ENCODE measurements at places on chromosomes 16 and 17. TPM values are rescaled to one million over a fixed set of nuclear protein-coding genes. Genes with fewer than 3 reads are reported as not detected.

The CD19 gene
- polyA plus RNA-seq: 0.51 TPM

The GPRC5C gene
- polyA plus RNA-seq: 51.4 TPM

DNA sequence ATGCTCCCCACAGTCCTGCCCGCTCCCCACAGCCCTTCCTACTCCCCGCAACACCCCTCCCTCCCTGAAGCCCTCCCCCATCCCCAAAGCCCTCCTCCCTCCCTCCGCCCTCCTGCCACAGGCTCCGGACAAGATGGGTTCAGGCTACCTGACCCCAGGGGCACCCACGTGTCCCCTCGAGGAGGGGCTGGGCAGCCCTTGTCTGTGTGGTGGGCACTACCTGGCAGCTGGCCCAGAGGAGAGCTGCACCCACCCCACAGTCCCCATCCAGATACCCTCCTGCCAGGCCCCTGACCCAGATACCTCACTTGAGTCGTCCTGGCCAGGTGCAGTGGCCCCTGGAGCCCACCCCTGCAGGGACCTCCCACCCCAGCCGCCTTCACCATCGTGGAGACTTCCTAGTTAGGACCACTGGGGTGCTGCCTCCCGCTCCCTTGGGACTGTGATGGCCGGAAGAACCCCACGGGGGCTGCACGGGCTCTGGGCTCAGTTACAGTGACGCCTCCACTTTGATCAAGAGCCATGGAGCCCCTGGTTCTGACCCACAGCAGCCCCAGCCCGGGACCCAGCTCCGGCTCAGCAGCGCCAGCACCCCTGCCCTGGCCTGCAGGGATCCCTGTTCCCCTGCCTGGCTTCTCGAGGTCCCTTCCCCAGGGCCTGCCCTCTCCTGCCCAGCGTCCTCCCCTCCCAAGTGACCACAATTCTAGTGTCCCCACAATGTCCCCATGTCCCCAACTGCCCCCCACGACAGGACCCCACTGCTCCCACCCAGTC, 806 bp downstream of the PERCC1 start:
- DNase-seq: no peak

DNA sequence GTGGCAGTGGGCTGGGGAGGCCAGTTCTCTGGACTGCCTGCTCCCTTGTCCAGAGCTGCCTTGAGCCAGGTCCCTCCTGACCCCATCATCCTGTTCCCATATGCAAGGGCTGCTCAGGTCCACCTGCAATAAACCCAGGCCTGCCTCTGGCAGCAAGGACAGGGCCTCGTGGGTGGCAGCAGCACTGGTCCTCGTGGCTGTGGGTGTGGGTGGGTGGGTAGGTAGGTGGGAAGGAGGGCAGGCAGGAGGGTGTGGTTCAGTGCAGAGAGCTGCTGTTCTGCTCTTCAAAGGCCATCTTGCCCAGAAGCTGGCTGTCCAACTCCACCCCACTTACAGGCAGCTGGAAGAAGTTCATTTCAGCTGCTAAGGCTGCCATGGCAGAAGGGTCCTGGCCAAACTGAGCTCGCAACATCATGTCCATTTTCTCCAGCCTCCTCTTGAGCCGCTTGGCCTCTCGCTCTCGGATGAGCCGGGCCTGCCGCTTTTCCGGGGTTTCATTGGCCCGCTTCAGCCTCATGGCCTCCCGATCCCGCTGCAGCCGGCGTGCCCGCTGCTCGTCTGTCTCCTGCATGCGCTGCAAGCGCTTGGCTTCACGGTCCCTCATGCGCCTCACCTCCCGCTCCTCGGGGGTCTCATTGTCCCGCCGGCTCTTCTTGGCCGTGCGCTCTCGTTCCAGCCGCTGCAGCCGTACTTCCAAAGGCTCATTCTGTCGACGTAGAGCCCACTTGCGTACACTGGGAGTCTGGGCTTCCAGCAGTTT, 14.2 kb downstream of the ATXN1L start:
- no peak for DNase-seq

DNA sequence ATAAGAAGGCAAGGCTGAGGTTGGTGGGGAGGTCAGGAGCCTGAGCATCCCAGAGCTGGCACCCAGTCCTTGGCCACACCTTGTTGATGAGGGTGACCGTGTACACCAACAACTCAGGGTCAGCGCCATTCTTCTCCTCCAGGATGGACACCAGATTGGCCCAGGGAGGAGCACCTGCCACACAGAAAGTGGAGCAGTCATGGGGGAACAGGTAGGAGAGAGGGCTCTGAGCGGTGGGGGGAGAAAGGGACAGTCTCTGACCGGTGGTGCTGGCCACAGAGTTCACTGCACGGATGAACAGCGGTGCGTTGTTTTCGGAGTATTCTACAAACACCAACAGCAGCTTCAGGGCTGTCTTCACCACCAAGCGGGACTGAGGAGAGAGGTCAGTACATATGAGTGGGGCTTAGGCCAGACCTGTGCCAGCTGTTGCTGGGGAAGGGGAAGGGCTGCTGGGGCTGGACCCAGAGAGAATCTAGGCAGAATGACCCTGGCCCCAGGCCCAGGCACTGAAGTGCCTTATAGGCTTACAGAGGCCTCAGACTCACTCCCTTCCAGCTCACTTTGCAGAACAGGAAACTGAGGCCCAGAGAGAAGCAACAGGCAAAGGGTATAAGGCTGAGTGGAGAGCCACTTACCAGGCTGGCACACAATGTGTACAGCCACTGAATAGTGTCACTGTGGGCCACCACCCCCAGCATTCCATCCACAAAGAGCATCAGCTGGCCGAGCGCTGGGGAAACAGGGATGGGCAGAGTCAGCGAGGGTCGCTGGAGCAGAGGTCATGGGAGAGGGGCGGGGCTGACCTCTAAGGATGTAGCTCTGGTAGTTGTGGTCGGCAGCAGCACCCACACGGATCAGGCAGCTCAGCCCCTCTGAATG, 9.6 kb downstream of the FHOD1 start:
- no peak for DNase-seq

The NEURL4 gene
- polyA plus RNA-seq: 28.1 TPM

DNA sequence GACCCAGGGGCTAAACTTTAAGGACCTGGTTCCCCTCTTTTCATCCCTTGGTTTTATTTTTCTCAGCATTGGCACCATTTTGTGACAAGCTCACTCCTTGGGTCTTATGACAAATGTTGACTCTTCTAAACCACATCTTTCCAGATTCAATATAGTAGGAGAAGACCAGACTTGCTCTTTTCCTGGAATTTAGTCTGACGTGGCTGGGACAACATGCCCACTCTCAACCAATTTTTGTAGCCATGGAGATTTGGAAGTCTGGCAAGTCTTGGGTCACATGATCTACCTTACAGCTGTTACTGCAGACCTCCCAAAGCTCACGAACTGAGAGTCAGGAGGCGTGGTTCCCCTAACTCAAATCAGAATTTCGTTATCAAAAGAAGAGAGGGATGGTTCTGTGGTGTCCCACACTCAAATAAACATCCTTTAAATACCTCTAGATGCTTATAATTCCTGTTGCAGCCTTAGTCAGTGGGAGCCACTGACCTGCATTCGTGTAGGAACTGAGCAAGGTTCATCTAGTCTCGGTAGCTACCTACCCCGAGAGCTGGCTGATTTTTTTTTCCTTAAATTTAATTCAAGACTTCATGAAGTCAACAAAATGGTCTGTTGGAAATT, 683.5 kb downstream of the MAF start:
- DNase-seq: peak; percentile 27

The PYY gene
- polyA plus RNA-seq: 0.17 TPM

GRCh38 chr16:58820411-58820810, 86.3 kb upstream of the GOT2 start:
- DNase-seq: no peak

The PDILT gene
- not detected for polyA plus RNA-seq

DNA sequence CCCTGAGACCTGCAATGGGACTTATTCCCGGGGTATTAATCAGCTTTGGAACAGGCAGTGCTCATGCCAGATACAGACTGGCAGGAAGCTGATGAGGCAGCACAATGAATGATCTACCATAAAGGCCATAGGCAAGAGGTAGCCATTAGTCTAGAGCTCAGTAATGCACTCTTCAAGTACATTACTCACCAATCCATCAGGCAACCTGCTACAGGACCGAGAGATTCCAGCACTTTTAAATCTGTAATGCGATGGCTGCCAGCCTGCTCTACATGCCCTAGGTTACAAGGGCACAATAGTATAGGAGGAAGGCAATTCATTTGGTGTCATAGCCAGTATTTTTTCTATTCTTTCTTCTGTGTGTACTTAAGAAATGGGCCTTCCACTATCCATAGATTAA, 217.8 kb upstream of the PMFBP1 start:
- DNase-seq: no peak

DNA sequence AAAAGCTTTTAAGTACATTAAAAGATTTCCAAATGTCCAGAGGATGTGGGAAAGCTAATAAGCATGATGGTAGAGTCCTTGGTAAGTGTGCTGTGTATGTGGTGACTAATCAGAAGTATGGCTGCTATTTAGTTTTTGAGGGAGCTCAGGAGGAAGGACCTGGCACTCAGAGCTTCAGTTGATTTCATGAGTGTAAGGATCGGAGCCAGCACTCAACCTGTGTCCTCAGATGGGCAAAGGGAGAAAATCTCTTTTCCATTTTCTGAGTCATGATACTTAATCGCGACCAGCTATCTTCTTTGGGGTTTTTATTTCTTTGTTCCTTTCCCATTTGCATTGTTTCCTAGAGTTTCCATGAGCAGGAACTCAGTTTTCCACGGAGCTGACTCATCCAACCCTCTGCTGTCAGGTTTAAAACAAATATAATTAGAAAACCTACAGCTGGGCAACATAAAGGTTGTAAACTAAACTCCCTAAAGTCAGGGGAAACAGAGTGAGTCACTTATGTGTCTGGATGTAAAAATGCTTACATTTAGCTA, 125.4 kb downstream of the MAP2K6 start:
- no peak for DNase-seq

- no peak for DNase-seq
Observed at GRCh38 chr16:86396901-86397311, 113.4 kb upstream of the FOXF1 start.

GRCh38 chr17:76893623-76894334, 25.6 kb downstream of the MGAT5B start:
- DNase-seq: no peak

- DNase-seq: no peak
Observed at GRCh38 chr17:68182011-68182306, 65.9 kb upstream of the AMZ2 start.

The CSH1 gene
- polyA plus RNA-seq: 9.5 TPM

DNA sequence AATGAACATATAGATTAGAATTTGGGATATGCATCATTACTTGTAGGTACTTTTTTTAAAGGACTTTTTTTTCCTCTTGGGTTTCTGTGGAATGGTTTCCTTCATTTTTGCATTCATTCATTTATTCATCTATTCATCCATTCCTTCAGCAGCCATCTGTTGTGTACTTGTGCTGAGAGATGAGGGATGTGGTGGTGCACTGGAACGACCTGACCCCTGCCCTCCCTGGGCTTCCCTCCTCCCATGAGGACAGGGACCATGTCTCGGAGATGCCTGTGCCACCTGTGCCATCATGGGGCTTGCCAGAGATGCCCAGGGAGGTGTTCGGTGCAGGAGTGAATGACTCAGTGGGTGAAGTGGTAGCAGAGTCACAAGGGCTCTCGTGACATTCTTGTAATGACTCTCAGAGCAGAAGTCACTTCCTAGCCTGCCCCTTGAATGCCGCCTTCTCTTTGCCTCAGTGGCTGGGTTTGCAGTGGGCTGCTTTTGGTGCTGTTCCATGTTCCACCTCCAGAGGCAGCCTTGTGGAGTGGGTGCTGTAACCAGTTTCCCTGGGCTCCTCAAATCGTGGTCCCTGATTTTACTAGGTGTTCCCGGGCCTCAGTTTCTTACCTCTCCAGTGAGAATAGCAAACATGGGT, 43.9 kb downstream of the CLEC16A start:
- no peak for DNase-seq

GRCh38 chr17:50064253-50065001, 8.5 kb downstream of the ITGA3 start:
- no peak for DNase-seq

The TVP23A gene
- 6.0 TPM for polyA plus RNA-seq

The C16orf90 gene
- polyA plus RNA-seq: 0.12 TPM

The KIF2B gene
- not detected for polyA plus RNA-seq

The CDC42EP4 gene
- 90.6 TPM for polyA plus RNA-seq

Measured in right lung (tissue), 10 donors.